Endothelial cell of coronary artery (primary cell): ENCODE measurements at places on chromosomes 12 and 14. TPM values are rescaled to one million over a fixed set of nuclear protein-coding genes. Genes with fewer than 3 reads are reported as not detected.

Gene PPFIA2
- total RNA-seq, result not detected in 2 replicates

Gene KCNJ8
- 0.56 TPM in 1 of 2 replicates, not detected in the other for total RNA-seq

Gene EPYC
- not detected in 2 replicates for total RNA-seq

Gene AQP2
- total RNA-seq, result not detected in 2 replicates

Gene PPP1R1A
- total RNA-seq, result not detected in 2 replicates

Gene PRDM4
- 18.0 and 19.0 TPM in 2 replicates for total RNA-seq

Gene ACTN1
- total RNA-seq, result 257 and 552 TPM in 2 replicates

Gene MYH7
- not detected in 2 replicates for total RNA-seq

Gene OTUB2
- 0.81 and 1.0 TPM in 2 replicates for total RNA-seq

Gene KLHL33
- total RNA-seq, result not detected in 2 replicates

Gene APOLD1
- total RNA-seq, result 3.0 and 6.4 TPM in 2 replicates

Gene SIRT4
- total RNA-seq, result 1.3 TPM in 2 replicates

Gene GPR84
- total RNA-seq, result under 0.01 TPM in 1 of 2 replicates, not detected in the other

Gene POTEG
- not detected in 2 replicates for total RNA-seq

Gene KRT80
- total RNA-seq, result 5.5 and 6.7 TPM in 2 replicates

Gene SOX5
- 0.28 and 1.8 TPM in 2 replicates for total RNA-seq

Gene CLEC7A
- 0.09 and 0.18 TPM in 2 replicates for total RNA-seq

Gene CACNA1C
- 0.09 TPM in 1 of 2 replicates, not detected in the other for total RNA-seq

Gene PLEKHD1
- under 0.01 TPM in 1 of 2 replicates, not detected in the other for total RNA-seq

Gene RGS6
- not detected in 2 replicates for total RNA-seq

Gene PIWIL1
- total RNA-seq, result not detected in 2 replicates

Gene PRIMA1
- total RNA-seq, result not detected in 2 replicates

Gene OR10G3
- total RNA-seq, result not detected in 2 replicates

Gene TAS2R43
- total RNA-seq, result 1.5 and 1.8 TPM in 2 replicates

Gene GUCY2C
- not detected in 2 replicates for total RNA-seq

Gene ZDHHC22
- total RNA-seq, result 0.09 TPM in 1 of 2 replicates, not detected in the other

Gene ETFBKMT
- total RNA-seq, result 2.0 and 2.3 TPM in 2 replicates

Gene TOMM20L
- not detected in 2 replicates for total RNA-seq

Gene HAL
- 0.19 and 0.54 TPM in 2 replicates for total RNA-seq

Gene P2RX2
- total RNA-seq, result not detected in 2 replicates

Gene FAM161B
- 2.2 and 3.1 TPM in 2 replicates for total RNA-seq

Gene NXPH4
- total RNA-seq, result 2.5 TPM in 1 of 2 replicates, not detected in the other

Gene DTX1
- under 0.01 TPM in 1 of 2 replicates, not detected in the other for total RNA-seq

Gene PROX2
- not detected in 2 replicates for total RNA-seq

Gene KRT82
- not detected in 2 replicates for total RNA-seq

Gene WNT1
- total RNA-seq, result not detected in 2 replicates

Gene MYH6
- not detected in 2 replicates for total RNA-seq

Gene CFAP54
- total RNA-seq, result 18.4 and 22.4 TPM in 2 replicates

Gene KRT7
- total RNA-seq, result 1,160 and 1,591 TPM in 2 replicates

Gene HHIPL1
- 2.0 and 4.4 TPM in 2 replicates for total RNA-seq

Gene ABHD12B
- total RNA-seq, result not detected in 2 replicates

Gene GLI1
- 0.45 TPM in 1 of 2 replicates, not detected in the other for total RNA-seq

Gene SLC25A21
- total RNA-seq, result 0.09 and 1.5 TPM in 2 replicates

Gene HCAR2
- not detected in 2 replicates for total RNA-seq

Gene SLCO1B1
- total RNA-seq, result not detected in 2 replicates

Gene NUP37
- total RNA-seq, result 35.0 and 40.7 TPM in 2 replicates

Gene B4GALNT3
- not detected in 2 replicates for total RNA-seq

Gene RERGL
- not detected in 2 replicates for total RNA-seq

Gene EML1
- total RNA-seq, result 32.1 and 43.7 TPM in 2 replicates

Gene MEG3
- total RNA-seq, result 12.6 and 72.9 TPM in 2 replicates

Gene TAC3
- not detected in 2 replicates for total RNA-seq

Gene MGP
- total RNA-seq, result 65.4 and 192 TPM in 2 replicates

Gene SERPINA1
- total RNA-seq, result not detected in 2 replicates
